Stimulated activated CD4-positive, alpha-beta T cell treated with anti-CD3 and anti-CD28 coated beads, TNF-alpha, amount 100 ng/mL, for 4 hours (primary cell): ENCODE measurements at places on chromosomes 13 and 19.

DNA sequence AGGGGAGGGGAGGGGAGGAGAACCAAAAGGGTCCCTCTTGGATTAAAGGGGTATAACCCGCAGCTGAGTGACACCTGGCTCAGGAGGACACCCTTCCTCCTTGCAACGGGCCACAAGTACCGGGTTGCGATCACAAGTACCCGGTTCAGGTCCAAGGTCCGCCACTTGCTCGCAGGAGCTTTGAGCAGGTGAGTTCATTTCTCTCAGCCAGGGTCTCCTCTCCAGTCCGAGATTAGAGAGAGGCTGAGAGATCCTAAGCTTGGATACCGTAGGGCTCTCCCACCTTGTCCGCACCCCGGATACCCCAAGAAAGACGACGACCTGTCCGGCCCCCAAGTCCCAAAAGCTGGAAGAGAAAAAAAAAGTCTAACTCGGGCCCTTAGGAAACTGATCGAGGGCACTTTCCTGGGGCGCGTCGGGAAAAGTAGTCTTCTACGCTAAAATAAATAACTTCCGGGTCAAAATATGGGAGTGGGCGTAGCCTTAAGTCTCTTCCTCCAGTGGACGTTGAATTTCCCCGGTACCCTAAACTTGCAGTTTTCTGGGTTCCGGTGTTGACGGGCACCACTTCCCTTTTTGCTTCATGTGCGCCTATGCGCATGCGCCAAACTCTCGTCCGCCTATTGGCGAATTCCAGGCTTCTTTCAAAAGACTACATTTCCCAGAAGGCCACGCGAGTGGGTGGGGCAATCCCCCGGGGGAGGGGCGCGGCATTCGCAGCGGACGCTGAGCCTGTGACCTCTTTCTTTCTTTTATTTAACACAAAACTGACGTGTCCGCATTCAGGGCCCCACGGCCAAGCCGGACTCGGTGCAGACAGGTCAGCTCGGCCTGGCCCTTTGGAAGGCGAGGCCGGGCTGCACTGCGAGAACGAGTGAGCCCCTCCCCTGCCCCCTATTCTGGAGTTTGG, 4.4 kb downstream of the C19orf67 start:
- DNase-seq, result peak; percentile 97

- no peak for DNase-seq
Observed at GRCh38 chr13:35808846-35809245, 322.3 kb downstream of the DCLK1 start.

GRCh38 chr19:10945264-10945663, 15.6 kb upstream of the SMARCA4 start:
- DNase-seq, result no peak

DNA sequence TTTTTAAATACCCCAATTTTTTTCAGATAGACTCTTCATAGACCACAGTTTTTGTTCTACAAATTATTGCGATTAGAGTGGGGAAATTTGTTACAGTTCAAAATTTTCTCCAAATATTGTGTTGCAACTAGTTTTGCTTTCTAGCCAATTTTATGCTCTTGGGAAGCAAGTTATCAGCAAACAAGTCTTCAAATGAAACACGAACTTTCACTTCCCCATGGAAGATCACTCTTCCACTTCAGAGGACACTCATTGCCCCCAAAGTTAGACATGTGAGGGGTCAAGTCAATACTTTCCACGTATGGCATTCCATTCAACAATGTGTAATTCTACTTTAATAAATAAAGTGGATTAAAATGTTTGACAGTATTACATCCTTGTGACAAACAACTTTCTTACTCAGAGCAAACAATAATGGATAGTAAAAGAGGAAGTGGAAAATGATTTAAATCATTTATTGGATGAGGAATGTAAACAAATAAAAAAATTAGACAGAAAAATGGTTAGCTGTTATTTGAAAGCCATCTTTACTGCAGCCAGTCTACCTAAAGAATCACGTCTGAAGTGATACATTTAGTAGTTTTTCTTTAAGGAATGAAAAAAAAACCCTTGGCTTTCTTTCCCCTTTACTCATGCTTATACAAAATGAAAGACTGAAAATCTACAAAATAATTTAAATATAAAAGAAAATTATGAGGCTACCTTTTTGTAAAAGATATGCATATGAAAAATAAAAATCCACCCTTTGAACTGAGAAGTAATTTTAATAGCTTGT, 41.2 kb upstream of the TNFSF11 start:
- DNase-seq, result no peak

GRCh38 chr13:105219651-105220050, 1315.8 kb downstream of the EFNB2 start:
- DNase-seq, result no peak

GRCh38 chr13:71752775-71753513, 114.1 kb downstream of the DACH1 start:
- DNase-seq, result no peak

GRCh38 chr19:2524840-2525723, 49.2 kb downstream of the GADD45B start:
- DNase-seq, result no peak

GRCh38 chr13:47133011-47133445, 236.2 kb upstream of the HTR2A start:
- no peak for DNase-seq

DNA sequence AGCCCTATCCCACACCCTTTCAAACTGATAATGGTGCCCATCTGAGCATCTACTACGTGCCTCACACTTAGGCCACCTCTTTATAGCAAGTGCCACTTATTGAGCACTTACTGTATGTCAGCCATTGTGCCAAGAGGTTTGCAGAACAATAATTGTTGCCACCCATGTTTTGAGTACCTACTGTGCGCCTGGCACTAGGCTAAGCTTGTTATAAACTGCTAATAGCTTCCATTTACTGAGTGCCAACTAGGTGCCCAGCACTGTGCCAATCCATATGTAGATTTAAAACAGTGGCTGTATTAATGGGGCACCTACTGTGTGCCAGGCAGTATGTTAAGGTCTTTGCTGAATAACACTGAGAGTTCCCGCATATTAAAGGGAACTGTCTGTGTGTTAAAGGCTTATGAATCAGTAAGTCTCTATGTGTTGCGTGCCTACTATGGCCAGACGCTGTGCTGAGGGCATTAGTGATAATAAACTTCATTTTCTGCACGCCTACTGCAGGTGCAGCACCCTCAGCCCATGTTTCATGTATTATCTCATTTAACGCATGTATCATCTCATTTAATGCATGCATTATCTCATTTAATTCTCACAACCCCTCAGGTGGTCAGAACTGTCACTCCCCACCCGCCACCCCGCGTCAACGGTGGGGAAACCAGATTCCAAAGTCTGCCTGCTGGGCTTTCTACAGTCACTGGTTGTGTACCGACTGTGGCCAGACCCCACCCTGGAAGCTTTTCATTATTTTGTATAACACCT, 105.0 kb downstream of the PTPRS start:
- no peak for DNase-seq

DNA sequence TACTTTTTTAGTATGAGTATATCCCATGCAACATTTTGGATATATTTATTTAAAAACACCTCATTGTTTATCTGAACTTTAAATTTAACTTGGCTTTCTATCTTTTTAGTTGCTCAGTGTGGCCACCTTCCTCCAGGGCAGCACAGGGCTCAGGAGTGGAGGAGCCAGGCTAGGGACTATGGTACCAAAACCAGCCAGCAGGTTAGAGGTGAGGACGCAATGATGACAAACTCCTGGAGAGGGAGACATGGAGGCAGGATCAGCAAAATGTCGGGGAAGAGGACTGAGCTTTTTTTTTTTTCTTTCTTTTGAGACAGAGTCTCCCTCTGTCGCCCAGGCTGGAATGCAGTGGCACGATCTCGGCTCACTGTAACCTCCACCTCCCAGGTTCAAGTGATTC, 29.6 kb upstream of the CALM3 start:
- no peak for DNase-seq

DNA sequence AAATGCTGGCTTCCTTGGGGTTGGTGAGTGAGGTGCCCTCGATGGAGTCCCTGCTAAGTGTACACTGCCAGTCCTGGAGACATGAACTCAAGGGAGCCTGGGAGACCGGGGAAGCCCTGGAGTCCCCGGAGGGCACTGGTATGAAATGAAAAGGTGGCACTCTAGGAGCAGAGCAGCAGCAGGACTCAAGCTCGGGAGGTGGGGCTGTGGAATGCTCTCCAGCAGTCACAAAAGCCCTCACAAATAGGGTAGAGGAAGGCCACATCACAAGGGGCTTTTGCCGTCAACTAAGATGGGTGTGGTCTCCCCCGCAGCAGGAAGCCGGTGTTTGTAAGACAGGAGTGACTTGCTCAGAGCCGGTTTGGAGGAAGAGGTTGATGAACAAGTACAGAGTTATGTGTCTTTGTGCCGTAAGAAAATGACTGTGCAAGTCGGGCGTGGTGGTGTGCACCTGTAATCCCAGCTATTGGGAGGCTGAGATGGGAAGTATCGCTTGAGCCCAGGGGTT, 19.3 kb downstream of the CCNE1 start:
- DNase-seq, result no peak

- DNase-seq, result no peak
Observed at GRCh38 chr19:30028118-30028991, 86.3 kb downstream of the URI1 start.

GRCh38 chr19:42468273-42468796, 25.6 kb upstream of the CXCL17 start:
- no peak for DNase-seq

DNA sequence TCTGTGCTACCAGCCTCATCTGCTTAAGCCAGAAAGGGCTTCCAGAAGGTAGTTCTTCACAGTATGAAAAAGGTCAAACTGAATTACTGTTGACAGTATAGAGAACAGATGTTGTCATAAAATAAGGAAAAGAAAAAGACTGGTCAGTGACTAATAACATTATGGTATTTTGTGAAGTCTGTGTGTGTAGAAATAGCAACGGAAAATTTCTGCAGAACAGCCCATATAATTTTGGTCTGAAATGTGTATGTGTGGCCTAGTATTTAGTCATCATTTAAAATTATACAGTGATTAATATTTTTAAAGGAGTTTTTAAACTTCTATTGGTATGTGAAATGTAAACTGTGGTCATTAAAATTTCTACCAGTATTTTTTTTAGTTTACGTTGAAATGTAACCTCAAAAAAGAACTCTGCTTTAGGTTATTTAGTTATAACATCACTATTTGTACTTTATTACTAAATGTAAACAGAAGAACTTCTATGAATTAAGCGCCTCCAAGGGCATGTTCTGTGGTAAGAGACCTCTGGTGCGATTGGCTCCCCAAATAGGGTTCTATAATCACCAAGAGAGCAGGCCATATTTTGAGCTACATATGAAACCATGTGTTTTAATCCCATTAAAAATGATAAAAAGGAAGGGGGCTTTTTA, 3.3 kb upstream of the GPR183 start:
- DNase-seq, result no peak

DNA sequence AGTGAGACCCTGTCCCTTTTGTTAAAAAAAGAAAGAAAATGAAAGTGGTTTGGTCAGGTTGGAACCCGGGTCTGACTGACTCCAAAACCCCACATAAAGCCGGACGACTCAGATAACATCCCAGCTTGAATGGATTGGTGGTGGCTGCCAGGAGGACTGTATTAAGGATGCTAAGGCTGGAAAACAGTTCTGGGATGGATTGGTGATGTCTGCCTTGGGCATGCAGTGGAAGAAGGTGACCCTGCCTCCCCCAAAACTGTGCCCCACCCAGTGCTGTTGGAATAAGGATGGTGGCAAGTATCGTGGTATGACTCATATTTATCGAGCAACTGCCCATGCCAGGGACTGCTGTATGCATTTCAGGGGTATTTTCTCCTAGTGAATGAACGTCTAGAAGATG, 18.5 kb upstream of the COLGALT1 start:
- no peak for DNase-seq

- no peak for DNase-seq
Observed at GRCh38 chr19:23071147-23071511, 45.7 kb upstream of the ZNF730 start.

DNA sequence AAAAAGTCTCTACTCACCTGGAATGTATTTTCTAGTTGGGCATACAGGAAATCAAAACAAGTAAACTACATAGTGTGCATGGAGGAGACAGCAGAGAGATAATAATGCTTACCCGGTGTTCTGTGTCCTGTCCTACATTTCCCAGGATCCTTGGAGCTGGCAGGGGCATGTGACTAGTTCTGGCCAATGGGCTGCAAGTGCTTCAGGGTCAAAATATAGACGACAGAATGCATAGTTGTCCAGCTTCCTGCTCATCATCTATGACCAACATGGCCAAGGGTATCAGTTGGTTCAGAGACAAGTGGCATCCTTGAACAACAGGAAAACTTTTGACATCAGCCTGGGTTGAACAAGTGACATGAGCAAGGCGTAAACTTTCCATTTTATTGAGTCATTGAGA, 8.5 kb downstream of the ZNF317 start:
- DNase-seq, result no peak

- no peak for DNase-seq
Observed at GRCh38 chr19:35261356-35262100, 7.2 kb upstream of the USF2 start.
